ENCODE measurements at places on chromosomes 13 and 19.

DNA sequence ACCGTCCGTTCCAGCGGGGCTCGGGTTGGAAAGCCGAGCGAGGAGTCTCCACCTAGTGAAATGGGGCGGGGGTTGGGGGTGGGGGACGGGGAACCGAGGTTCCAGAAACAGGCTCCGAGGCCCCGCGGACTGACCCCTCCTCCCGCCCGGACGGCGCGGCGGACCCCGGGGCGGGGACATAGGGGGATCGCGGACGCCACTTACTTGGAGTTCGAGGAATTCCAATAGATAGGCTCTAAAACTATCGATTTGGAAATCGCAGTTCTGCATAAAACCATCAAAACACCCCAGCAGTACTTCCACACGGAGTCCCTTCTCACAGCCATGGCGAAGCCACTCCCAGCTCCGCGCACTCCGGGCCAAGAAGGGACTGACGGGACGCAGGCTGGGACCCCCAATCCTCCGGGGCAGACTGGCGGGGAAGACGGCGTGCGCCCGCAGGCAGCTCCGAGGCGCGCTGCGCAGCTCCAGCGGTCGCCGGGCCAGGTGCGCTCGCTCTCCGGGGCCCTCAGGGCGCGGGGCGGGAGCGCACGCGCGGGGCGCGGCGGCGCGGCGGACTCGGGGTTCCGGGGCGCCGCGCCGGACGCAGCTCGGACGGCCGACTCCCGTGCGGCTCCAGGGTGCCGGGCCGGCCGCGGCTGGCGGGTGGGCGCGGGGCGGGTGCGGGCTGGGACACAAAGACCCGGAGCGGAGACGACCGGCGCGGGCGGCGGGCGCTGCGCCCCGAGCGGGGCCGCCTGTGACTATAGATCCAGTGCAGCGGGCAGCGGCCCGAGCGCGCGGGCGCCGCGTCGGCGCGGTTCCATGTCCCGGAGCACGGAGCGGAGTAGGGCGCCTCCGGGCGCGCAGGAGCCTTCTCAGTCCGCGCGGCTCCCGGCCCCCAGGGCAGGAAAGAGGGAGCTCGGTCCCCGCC lies 567 bp downstream of the EFNB2 start:
- peak; percentile 29 for DNase-seq

- no peak for DNase-seq
Observed at GRCh38 chr19:56263319-56263718, 9.2 kb upstream of the EDDM13 start.

GRCh38 chr19:30344446-30345425 lies 27.4 kb upstream of the ZNF536 start:
- DNase-seq, result no peak

DNA sequence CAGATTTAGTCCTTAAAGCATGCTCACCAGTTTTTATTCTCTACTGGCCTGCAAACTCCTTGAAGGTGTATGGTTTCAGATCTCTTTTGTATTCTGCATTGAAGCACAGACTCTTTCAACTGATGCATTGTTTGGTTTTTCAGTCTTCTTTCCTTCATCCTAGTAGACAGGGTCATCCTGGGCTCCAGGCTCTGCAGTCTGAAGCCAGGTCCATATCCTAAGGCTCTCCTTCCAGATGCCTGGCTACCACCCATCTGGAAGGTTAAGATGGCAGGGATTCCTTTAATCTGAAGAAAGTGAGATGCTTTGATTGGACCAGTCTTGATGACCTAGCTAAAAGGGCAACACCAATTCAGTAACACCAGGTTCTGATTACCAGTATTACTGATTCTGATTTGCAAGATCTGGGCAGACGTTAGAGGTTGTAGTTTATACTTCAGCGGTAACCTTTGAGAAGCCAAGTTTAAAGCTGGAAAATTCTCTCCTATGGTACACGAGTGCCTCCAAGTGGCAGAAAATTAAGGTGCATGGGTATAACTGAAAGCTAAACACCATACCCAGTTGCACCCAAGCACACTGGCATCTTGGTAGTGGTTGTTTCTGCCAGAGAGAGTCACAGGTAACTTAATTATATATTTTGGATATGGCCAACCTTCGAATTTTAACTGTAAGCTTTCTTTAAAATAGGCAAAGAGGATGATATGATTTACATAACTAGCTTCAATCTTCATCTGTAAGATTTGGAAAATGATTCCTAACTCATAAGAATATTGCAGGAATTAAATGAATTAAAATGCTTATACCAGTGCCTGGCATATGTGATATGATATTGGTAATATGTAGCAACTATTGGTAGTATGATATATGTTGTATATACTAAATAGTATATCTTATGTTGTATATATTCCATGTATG lies 1651.9 kb upstream of the MIR17HG start:
- DNase-seq, result peak; percentile 70

- DNase-seq, result no peak
Observed at GRCh38 chr19:16595097-16595496, 22.9 kb upstream of the SLC35E1 start.

GRCh38 chr13:71677124-71677523 lies 189.9 kb downstream of the DACH1 start:
- DNase-seq, result no peak

- no peak for DNase-seq
Observed at GRCh38 chr19:33437393-33437820, 63.9 kb downstream of the CEBPG start.

- no peak for DNase-seq
Observed at GRCh38 chr13:98697791-98698190, 54.7 kb downstream of the SLC15A1 start.

GRCh38 chr13:30081331-30081730 lies 226.0 kb downstream of the KATNAL1 start:
- DNase-seq, result no peak

- peak; percentile 45 for DNase-seq
Observed at GRCh38 chr13:40440990-40441820, 225.2 kb downstream of the FOXO1 start.

DNA sequence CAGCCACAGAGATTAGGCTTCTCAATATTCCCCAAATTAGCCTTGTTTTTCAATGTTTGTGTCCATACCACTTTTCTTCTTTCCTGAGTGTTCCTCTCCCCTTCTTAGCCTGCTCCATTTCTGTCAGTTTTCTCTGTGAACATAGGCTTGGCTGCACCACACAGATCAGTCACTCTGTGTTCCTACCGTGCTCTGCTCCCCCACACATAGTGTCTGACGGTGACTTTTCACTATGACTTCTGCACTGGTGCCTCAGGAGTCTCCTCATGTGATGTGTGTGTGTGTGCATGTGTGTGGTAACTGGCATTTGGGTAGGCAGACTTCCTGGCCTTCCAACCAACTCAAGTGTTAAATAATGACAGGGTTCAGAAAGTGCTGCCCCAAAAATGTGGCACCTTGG lies 47.9 kb upstream of the MYCBP2 start:
- DNase-seq, result no peak

DNA sequence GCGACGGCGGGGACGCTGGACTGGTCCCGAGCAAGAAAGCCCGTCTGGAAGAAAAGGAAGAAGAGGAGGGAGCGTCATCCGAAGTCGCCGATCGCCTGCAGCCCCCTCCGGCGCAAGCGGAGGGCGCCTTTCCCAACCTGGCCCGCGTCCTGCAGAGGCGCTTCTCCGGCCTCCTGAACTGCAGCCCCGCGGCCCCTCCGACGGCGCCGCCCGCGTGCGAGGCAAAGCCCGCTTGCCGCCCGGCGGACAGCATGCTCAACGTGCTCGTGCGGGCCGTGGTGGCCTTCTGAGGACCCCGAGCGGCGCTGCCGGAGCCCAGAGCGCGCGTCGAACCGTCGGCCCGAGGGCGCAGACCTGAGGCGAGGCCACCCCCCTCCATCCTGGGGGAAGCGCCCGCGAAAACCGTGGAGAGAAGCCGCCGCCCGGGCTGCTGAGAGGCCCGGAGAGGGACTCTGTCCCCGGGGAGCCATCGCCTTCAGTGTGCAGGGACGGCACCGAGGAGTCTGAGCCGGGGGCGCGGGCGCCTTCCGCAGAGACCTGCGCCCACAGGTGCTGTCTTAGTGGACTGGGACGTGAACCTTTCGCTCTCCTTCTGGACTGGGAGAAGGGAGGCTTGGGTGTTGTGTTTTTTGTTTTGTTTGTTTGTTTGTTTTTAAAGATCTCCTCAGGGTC lies 3.5 kb downstream of the IER2 start:
- peak; percentile 49 for DNase-seq

- peak; percentile 23 for DNase-seq
Observed at GRCh38 chr19:5228932-5229777, 111.5 kb downstream of the PTPRS start.

GRCh38 chr13:70814684-70815083 lies 706.4 kb upstream of the KLHL1 start:
- no peak for DNase-seq

DNA sequence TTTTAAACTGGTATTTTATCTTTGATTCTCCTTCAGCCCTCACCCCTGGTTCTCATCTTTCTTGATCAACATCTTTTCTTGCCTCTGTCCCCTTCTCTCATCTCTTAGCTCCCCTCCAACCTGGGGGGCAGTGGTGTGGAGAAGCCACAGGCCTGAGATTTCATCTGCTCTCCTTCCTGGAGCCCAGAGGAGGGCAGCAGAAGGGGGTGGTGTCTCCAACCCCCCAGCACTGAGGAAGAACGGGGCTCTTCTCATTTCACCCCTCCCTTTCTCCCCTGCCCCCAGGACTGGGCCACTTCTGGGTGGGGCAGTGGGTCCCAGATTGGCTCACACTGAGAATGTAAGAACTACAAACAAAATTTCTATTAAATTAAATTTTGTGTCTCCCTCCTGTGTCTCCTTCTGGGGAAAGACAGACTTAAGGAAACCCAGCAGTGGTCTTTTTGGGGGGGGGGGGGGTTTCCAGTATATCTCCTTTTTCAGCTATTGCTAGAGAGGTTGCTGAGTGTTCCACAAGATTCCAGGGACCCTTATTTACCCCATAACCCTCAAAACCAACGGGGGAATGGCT lies 1.5 kb upstream of the RAD23A start:
- no peak for DNase-seq

- DNase-seq, result peak; percentile 62
Observed at GRCh38 chr13:20353973-20354372, 121.9 kb upstream of the GJB6 start.

- DNase-seq, result peak; percentile 54
Observed at GRCh38 chr19:16435999-16436650, 35.6 kb downstream of the EPS15L1 start.

GRCh38 chr19:662207-662961 lies 630 bp downstream of the RNF126 start:
- DNase-seq, result peak; percentile 28

GRCh38 chr19:35882114-35882832 lies 13.9 kb downstream of the APLP1 start:
- peak; percentile 86 for DNase-seq

- DNase-seq, result no peak
Observed at GRCh38 chr13:97139691-97140090, 82.4 kb upstream of the MBNL2 start.

GRCh38 chr13:75423946-75424345 lies 58.0 kb downstream of the TBC1D4 start:
- DNase-seq, result no peak

DNA sequence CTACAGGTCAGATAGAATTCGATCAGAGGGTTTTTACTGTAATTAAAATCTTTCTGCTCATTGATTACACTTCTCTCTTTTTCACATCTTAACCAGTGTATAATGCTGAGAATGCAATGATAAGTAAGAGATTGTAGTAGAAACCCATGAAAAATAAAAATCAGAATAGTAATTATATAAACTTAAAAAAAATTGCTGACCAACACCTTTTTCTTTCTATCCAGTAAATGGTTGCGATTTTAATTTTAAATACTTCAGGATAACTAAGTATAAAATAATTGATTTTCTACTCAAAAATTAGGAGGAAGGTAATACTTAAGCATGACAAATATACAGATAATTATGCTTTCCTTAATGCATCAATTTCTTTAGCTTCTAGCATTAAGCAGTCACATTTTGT lies 910.6 kb upstream of the GPC6 start:
- no peak for DNase-seq

- no peak for DNase-seq
Observed at GRCh38 chr19:33374236-33374714, 766 bp downstream of the CEBPG start.

DNA sequence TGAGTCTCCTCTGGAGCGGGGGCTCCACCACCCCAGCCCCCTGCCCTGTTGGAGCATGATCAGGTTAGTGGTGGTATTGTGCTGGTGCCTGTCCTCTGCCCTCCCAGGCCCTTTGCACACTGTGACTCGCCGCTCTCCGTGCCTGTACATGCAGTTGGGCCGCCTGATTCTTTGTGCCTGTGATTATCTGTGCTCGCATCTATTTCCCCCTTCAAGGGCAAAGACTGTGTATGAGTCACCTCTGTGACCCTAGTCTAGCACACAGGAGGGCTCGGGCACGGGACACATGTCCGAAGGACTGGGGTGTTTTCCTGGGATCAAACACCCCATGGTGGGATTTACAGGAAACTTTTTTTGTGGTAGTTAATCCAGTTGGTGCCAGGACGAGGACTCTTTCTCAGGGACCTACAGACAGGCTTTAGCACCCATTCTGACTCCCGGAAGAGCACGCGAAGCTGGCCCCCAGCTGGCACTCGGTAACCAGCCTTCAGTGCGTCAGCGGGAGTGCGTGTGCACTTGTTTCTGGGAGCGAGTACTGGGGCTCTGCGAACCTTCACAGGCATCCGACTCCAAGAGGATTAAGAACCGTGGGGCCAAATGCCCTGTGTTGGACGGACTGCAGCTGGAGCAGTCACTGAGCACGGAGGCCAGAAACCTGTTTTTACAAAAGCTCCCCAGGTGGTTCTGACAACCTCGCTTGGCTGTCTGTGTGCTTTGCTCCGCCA lies 6.7 kb downstream of the PPP1R37 start:
- DNase-seq, result no peak

DNA sequence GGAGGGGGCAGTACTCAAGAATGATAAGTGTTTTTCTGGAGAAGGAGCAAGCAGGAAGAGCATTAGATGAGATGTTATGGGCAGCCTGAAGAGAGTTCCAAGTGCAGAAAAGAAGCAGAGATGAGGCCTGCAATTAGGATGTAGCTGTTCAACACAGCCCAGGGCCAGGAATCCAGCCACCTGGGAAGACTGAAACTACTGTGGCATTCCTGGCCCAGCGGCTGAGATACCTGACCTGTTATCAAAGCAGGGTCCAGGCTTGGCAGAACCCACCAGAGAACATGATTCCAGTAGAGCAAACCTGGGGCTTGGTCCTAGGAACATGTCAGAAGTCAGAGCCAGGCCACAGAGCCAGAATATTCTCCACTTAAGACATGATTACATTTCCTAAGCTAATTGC lies 73.3 kb upstream of the LRCH1 start:
- DNase-seq, result no peak

- DNase-seq, result peak; percentile 48
Observed at GRCh38 chr13:100382785-100383184, 205.8 kb downstream of the GGACT start.

- peak; percentile 83 for DNase-seq
Observed at GRCh38 chr19:13207846-13208671, 57.8 kb downstream of the IER2 start.

DNA sequence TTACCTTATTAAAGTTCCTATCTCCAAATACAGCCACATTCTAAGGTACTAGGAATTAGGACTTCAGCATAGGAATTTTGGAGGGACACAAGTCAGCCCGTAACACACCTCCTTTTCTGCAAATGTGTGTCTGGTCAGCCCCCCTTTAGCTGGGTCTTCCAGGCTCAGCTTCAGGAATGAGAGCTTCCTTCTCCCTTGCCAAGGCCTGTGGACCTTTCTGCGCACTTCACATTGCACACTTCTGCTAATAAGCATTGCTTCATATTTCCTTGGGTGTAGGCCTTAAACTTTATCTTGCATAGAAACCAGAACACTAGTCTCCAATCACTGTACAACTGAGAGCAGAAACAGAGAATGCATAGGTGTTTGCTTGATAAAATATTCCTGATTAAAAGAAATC lies 4.5 kb upstream of the STK24 start:
- no peak for DNase-seq

All from fibroblast of pulmonary artery (primary cell).